ENCODE measurements at places on chromosomes 3 and 15. TPM values are rescaled to one million over a fixed set of nuclear protein-coding genes. Genes with fewer than 3 reads are reported as not detected.

GRCh38 chr3:23111797-23112196 lies 91.3 kb upstream of the UBE2E2 start:
- H3K4me1 ChIP-seq, result no peaks in the 10 kb centered on the region
- H3K27me3 ChIP-seq, result no peaks in the 10 kb centered on the region
- no peaks in the 10 kb centered on the region for H3K36me3 ChIP-seq
- H3K27ac ChIP-seq, result no peak overlapping the region

GRCh38 chr3:81033684-81034083 lies 727.8 kb downstream of the GBE1 start:
- H3K36me3 ChIP-seq, result no peaks in the 10 kb centered on the region
- no peak overlapping the region for H3K27ac ChIP-seq
- H3K4me1 ChIP-seq, result no peaks in the 10 kb centered on the region

DNA sequence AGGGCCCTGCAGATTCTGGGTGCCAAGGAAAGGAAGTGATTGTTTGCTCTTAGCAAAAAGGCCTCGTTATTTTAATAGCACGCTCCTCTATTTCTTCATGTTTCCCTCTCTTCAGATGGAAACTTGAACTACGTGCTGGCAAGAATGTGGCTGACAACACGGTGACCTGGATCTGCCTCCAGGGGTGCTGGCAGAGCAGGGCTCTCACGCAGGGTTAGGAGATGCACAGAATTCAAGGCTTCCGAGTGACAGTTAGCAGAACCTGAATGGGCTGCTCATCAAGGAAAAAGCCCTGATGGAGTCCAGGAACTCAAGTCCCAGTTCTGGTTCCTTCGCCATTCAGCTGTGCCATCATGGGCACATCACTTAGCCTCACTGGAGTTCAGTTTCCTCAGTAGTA lies 22.7 kb downstream of the CYP19A1 start:
- peaks cover 5% of the 10 kb centered on the region for H3K4me1 ChIP-seq
- DNase-seq, result no peak
- H3K27me3 ChIP-seq, result no peaks in the 10 kb centered on the region
- H3K36me3 ChIP-seq, result no peaks in the 10 kb centered on the region
- no peak overlapping the region for H3K27ac ChIP-seq

DNA sequence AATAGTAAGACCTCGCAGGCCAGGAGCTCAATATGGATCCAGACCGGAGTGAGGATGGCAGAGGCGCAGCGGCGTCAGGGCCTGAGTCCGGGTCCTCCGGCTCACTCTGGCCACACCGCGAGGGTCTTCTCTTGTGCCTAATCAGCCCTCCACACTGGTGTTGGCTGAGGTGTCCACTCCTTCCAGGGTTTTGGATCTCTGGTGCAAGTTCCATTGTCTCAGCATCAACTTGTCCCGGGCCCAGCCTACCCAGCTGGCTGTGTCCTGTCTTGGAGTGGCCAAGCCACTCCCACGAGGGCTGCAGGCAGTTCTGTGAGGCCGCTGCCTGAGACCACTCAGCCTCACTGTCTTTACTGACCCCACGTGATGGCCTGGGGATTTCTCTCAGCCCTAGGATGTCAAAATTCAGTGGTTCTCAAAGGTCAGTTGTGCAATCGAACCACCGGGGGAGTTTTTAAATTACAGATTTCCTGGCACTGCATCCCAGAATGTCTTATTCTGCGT lies 12.6 kb upstream of the GOLGA6L7 start:
- H3K27ac ChIP-seq, result no peak overlapping the region
- no peaks in the 10 kb centered on the region for H3K36me3 ChIP-seq
- H3K27me3 ChIP-seq, result no peaks in the 10 kb centered on the region
- no peak overlapping the region for H3K4me3 ChIP-seq

- no peaks in the 10 kb centered on the region for H3K36me3 ChIP-seq
- H3K4me1 ChIP-seq, result no peaks in the 10 kb centered on the region
- no peaks in the 10 kb centered on the region for H3K27me3 ChIP-seq
- no peak overlapping the region for H3K27ac ChIP-seq
- H3K4me3 ChIP-seq, result no peak overlapping the region
- DNase-seq, result no peak
These were observed 62.9 kb upstream of the AGBL1 start for GRCh38 chr15:86016750-86017149.

DNA sequence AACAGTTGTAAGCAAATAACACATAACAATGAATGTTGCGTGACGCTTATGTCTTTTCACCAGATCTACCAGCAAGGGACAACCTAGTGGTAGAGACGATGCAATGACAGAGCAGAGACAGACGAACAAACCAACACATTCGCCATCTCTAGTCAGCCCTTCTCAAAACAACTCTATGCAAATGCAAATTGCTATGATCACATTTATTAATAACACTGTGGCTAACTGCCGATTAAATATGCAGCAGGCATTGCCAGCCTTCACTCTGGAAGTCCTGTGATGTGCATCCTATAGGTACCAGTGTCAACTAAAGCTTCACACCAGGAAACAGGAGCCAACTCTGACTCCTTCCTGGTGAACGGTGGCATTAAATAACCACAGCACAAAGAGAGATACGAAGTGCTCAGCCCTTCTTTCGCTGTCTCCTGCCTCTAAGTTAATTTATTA lies 94.2 kb downstream of the FOXP1 start:
- no peak for DNase-seq
- H3K4me1 ChIP-seq, result no peaks in the 10 kb centered on the region
- H3K4me3 ChIP-seq, result no peak overlapping the region

GRCh38 chr3:45218578-45219390 lies 7.3 kb downstream of the TMEM158 start:
- no peaks in the 10 kb centered on the region for H3K27me3 ChIP-seq
- no peak overlapping the region for H3K27ac ChIP-seq
- no peaks in the 10 kb centered on the region for H3K4me1 ChIP-seq

DNA sequence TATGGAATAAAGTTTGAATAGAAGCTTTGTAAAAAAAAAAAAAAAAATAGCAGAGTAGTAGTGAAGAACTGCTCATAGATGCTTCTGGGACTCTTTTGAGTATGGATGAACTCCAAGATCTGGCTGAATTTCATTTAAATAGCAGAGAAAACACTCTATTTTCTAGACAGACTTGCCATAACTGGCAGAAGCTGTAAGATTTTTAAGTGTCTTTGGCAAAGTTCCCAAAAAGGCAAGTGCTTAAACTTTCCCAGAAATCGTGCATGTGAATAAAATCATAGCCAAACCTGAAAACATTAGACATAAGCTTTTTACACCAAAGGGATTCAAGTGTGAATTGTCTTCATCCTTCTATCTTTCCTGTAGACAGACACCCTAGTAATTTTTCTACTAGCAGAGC lies 110.3 kb upstream of the MITF start:
- H3K4me1 ChIP-seq, result peaks cover 2% of the 10 kb centered on the region
- no peak for DNase-seq
- H3K4me3 ChIP-seq, result no peak overlapping the region
- no peak overlapping the region for H3K27ac ChIP-seq
- no peaks in the 10 kb centered on the region for H3K27me3 ChIP-seq
- no peaks in the 10 kb centered on the region for H3K36me3 ChIP-seq

- no peak overlapping the region for H3K27ac ChIP-seq
- DNase-seq, result no peak
- no peaks in the 10 kb centered on the region for H3K27me3 ChIP-seq
- H3K36me3 ChIP-seq, result no peaks in the 10 kb centered on the region
These were observed 10.1 kb upstream of the FSTL1 start for GRCh38 chr3:120460862-120461261.

The PHLDB2 gene
- polyA plus RNA-seq, result 12.3 TPM

The GHSR gene
- 0.63 TPM for polyA plus RNA-seq

The LSMEM2 gene
- polyA plus RNA-seq, result 2.6 TPM

The OIP5 gene
- polyA plus RNA-seq, result 44.8 TPM

The DNAJC13 gene
- 16.8 TPM for polyA plus RNA-seq

The ISLR2 gene
- polyA plus RNA-seq, result 26.1 TPM

Data from testis (tissue), 5 donors.